ENCODE measurements at places on chromosomes 5 and 9. TPM values are rescaled to one million over a fixed set of nuclear protein-coding genes. Genes with fewer than 3 reads are reported as not detected.
A peak's percentile ranks its signal among the peaks of the same experiment; 100 is the strongest.

DNA sequence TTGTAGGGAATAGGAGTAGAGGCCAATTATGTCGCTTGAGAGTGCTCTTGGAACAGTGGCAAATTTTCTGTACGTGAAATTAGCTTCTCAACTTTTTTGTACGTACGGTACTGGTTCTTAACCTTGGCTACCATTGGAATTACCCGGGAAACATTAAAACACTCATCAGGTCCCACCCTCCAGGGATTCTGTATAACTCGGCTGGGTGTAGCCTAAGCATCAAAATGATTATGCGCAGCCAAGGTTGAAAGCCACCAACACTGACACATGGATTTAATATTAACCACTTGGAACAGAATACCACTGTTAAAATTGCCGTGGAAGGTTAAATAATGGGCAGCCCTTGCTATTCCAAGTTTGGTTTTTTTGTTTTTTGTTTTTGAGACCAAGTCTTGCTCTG, 17.4 kb downstream of the DNAJA1 start:
- no peaks in the 10 kb centered on the region for H3K27me3 ChIP-seq
- DNase-seq: no peak
- H3K4me3 ChIP-seq: no peak overlapping the region
- no peak overlapping the region for H3K27ac ChIP-seq

DNA sequence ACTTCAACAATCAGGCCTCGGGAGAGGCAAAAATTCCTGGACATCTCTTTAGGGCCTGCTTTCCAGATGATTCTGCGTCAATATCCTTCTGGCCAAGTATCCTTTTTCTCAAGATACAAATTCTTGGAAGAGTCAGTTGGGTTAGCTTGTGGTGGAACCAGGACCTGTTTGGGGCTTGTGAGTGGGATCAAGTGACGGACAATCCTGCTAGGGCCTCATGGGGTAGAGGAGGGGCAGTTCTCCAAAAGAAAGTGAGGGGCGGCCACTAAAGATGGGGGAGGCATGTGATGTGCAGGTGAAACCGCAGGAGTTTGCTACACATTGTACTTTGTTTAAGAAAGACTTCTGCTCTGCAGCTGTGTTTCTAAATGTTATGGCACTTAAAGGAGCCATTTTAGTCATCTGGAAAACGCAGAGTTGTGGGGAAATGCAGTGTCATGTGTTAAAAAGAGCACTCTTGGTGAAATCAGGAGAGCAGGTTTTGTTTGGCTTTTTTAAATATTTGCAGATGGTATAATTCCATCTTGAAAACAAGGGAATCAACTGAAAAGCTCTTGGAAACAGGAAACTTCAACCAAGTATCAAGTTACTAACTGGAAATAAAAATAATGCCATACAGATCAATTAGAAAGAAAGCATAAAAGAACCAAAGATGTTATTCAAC, 27.4 kb upstream of the GSN start:
- H3K36me3 ChIP-seq: no peaks in the 10 kb centered on the region
- no peak overlapping the region for H3K4me3 ChIP-seq
- H3K27me3 ChIP-seq: no peaks in the 10 kb centered on the region
- H3K27ac ChIP-seq: no peak overlapping the region

GRCh38 chr9:5292141-5292540, 12.4 kb downstream of the RLN2 start:
- no peaks in the 10 kb centered on the region for H3K36me3 ChIP-seq
- H3K27me3 ChIP-seq: no peaks in the 10 kb centered on the region
- H3K4me3 ChIP-seq: no peak overlapping the region
- no peak for DNase-seq

DNA sequence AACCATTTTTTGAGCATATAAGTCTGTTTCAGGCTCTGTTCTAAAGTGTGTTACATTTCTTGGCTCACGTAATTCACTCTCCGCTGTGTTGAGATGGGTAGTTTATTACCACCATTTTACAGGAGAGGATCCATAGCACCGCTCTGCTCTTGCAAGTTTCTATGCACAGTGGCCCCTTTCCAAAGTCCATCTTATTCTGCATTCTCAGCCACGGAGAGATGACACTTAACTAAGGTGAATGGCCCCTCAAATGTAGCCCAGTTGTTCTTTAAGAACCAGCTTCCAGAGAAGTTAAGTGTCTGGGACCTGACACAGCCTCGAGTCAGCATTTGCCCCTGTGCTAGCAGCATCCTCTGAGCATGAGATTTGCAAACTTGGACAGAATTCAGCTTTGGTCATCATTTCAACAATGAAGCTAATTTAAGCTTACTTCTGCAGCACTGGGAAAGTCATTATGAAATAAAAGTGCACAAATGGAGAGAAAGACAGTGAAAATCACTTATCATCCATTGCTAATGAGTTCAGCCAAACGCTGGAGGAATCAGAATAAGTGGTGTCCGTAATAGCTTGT, 61.9 kb downstream of the FAM78A start:
- no peak overlapping the region for H3K27ac ChIP-seq
- no peak overlapping the region for H3K4me3 ChIP-seq
- H3K4me1 ChIP-seq: no peaks in the 10 kb centered on the region
- DNase-seq: peak; percentile 29
- H3K36me3 ChIP-seq: no peaks in the 10 kb centered on the region
- H3K27me3 ChIP-seq: no peaks in the 10 kb centered on the region

DNA sequence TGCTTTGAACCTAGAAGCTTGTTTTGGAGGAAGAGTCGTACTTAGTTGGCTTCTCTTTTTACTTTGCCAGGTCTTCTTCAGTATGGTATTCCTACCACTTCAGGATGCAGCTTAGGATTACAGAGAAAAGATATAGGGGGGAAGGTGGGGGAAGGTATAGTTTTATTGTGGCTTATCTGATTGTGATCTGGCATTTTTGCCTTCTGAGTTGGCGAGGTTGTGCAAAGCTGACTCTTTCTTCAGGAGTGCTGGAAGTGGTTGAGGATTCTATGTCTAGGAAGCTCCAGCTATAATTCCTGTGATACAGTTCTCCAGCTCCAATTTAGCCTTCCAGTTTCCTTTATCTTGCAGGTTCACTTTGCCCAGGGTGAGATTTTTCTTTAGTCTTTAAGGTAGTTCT, 7.0 kb downstream of the CDC42SE2 start:
- H3K36me3 ChIP-seq: no peaks in the 10 kb centered on the region
- DNase-seq: peak; percentile 72
- H3K27me3 ChIP-seq: no peaks in the 10 kb centered on the region

DNA sequence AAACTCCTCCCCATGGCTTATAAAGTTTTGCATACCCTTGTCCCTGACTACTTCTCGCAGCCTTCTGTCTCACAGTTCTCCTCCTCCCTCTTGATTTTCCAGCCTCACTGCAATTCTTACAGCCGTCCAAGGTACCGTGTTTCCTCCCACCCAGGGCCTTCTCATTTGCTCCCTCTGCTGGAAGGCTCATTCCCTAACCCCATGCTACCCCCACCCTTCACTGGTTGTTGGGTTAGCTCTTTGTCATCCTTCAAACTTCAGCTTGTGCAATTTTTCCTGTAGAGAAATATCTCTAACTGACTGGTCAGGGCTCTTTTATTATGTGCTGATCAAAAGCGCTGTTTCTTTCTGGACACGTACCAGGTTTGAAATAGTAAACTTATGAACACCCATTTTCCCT, 329.2 kb downstream of the EBF1 start:
- no peak for DNase-seq
- no peak overlapping the region for H3K27ac ChIP-seq
- no peaks in the 10 kb centered on the region for H3K36me3 ChIP-seq

GRCh38 chr9:79165020-79165780, 406.6 kb upstream of the TLE4 start:
- no peak overlapping the region for H3K27ac ChIP-seq
- no peaks in the 10 kb centered on the region for H3K36me3 ChIP-seq
- peak; percentile 77 for DNase-seq

GRCh38 chr9:114281473-114282103, 41.3 kb upstream of the ORM1 start:
- DNase-seq: peak; percentile 82
- H3K27ac ChIP-seq: peak overlapping the region; percentile 3
- no peaks in the 10 kb centered on the region for H3K36me3 ChIP-seq
- H3K27me3 ChIP-seq: no peaks in the 10 kb centered on the region
- H3K4me3 ChIP-seq: no peak overlapping the region
- peaks cover 27% of the 10 kb centered on the region for H3K4me1 ChIP-seq

GRCh38 chr9:127877566-127877998, at the start of gene AK1:
Gene AK1, minus strand, starts transcription at chr9:127877675. Its CDS starts 3,058 bp downstream, at chr9:127874617.
- H3K27ac ChIP-seq: peak within 1 kb of the TSS; percentile 75
- H3K36me3 ChIP-seq: peaks cover 5% of the 10 kb centered on the region
- peaks cover 20% of the 10 kb centered on the region for H3K4me1 ChIP-seq
- H3K27me3 ChIP-seq: no peaks in the 10 kb centered on the region

PCDHA1 gene
- under 0.01 TPM for total RNA-seq

DNA sequence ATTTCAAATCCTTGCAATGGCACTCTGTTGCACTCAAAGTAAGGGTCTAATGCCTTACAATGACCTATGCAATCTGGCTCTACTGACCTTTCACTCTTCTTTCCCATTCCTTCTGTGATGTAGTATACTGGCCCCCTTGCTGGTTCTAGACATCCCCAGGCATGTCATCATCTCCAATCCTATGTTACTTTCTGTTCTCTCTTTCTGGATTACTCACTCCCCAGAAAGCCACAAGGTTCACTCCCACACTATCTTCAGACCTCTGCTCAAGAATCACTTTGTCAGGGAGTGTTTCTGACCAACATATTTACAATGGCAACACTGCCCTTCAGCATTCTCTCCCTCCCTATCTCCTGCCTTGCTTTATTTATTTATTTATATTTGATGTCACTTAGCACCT, 802.2 kb upstream of the WWC1 start:
- H3K27me3 ChIP-seq: no peaks in the 10 kb centered on the region
- no peaks in the 10 kb centered on the region for H3K4me1 ChIP-seq
- no peaks in the 10 kb centered on the region for H3K36me3 ChIP-seq
- no peak overlapping the region for H3K4me3 ChIP-seq

GPR150 gene
- 0.33 TPM for total RNA-seq

DNA sequence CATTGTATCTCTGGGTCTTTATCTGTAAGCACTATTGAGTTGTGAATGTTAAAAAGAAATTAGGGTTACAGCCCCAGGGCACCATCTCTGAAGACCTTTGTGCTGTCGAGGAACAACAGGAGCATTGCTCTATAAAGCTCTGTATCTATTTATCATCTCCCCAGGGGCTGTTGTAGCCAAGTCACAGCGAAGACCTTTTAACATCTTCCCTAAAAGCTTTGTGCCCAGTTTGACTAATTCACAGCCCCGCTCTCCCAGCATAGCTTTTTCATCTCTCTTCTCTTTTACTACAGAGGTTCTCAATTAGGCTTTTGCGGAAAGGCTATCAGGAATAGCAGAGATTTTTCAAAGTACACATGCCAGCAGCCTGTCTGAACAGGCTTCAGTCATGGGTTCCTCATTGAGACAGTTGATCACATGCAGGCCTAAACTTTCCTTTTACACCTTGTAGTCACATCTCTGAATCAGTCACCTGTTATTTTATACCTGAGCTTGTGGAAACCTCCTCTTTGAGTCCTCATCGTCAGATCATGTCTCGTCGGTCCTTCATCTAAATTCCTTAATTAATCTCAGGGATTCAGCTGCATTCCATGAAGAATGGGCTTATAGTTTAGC, 140.5 kb downstream of the NPR3 start:
- H3K27ac ChIP-seq: no peak overlapping the region
- DNase-seq: no peak
- no peak overlapping the region for H3K4me3 ChIP-seq
- peaks cover 3% of the 10 kb centered on the region for H3K4me1 ChIP-seq
- no peaks in the 10 kb centered on the region for H3K36me3 ChIP-seq
- H3K27me3 ChIP-seq: no peaks in the 10 kb centered on the region

DNA sequence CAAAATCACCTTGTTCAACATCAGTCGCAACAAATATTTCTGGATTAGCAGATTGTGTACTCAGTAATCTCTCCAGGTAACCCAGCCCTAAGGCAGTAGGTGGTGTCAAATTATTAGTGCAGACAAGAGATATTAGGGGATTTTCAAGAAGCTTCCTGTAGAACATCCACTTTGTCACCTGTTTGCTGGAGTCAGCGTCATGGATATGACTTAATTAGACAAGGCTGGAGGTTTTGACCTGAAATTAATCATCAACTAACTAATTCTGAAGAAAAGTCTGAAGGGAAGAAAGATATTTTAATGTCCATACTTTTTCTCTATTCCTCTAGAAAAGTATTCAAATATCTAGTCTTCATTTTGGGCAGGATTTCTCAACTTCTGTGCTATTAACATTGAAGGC, 91.4 kb upstream of the CCDC112 start:
- H3K36me3 ChIP-seq: no peaks in the 10 kb centered on the region
- DNase-seq: no peak
- no peaks in the 10 kb centered on the region for H3K27me3 ChIP-seq
- no peak overlapping the region for H3K4me3 ChIP-seq
- H3K27ac ChIP-seq: no peak overlapping the region
- peaks cover 9% of the 10 kb centered on the region for H3K4me1 ChIP-seq

GRCh38 chr5:142906863-142907671, 136.9 kb downstream of the ARHGAP26 start:
- H3K4me3 ChIP-seq: no peak overlapping the region
- no peaks in the 10 kb centered on the region for H3K27me3 ChIP-seq
- no peaks in the 10 kb centered on the region for H3K4me1 ChIP-seq
- no peaks in the 10 kb centered on the region for H3K36me3 ChIP-seq
